ENCODE measurements at places on chromosomes 12 and 14. TPM values are rescaled to one million over a fixed set of nuclear protein-coding genes. Genes with fewer than 3 reads are reported as not detected.

EML5 gene
- 2.1 TPM for total RNA-seq

DNA sequence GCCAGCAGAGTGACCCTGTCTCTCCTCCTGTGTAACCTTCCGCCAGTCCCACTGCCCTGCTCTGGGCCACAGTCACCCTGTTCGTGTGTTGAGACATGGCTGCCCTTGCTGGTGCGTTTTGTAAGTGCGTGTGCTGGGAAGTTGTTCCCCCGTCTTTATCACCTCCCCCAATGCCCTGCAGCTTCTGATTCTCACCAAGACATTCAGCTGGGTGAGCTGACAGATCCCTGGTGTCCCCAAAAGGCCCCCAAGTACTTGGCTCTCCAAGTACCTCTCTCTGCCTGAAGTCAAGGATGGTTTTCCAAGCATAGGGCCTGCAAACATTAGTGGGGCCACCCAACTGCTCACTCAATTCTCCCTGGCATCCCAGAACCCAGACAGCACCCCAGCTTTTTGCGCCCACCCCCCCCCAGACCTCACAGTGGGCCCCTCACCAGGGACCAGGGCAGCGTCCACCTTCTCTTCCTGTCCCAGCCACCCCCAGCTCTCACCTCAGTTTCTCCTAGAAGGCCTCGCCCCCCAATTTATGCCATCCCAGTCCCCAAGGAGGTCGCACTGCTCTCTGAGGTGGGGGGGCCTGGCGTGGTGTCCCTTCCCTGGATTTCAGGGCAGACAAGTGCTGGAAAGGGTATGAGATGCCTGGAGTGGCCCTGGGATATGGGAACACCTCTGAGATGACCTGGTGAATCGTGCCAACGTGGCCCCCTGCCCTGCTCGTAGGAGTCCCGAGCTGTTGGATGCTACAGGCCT, 51.8 kb upstream of the EML1 start:
- no peak for DNase-seq

- no peak for DNase-seq
Measured at GRCh38 chr14:64450255-64450654, 15.0 kb upstream of the AKAP5 start.

C1R gene
- 268 TPM for total RNA-seq

GRCh38 chr12:104399740-104400612, 56.8 kb upstream of the CHST11 start:
- DNase-seq, result no peak

DNA sequence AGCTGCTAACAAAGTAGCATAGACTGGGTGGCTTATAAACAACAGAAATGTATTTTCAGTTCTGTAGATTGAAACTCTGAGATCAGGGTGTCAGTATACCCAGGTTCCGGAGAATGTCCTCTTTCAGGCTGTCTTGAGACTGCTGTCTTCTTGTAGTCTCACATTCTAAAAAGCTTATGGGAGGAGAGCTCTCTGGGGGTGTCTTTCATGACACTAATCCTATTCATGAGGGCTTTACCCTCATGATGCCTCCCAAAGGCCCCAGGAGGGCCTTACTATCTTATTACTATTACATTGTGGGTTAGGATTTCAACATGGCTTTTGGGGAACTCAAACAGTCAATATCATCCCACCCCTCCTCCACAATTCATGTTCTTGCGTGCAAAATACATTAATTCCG, 94.3 kb downstream of the AEBP2 start:
- DNase-seq, result no peak

- no peak for DNase-seq
Measured at GRCh38 chr14:74525361-74525851, 31.8 kb downstream of the ISCA2 start.

DNA sequence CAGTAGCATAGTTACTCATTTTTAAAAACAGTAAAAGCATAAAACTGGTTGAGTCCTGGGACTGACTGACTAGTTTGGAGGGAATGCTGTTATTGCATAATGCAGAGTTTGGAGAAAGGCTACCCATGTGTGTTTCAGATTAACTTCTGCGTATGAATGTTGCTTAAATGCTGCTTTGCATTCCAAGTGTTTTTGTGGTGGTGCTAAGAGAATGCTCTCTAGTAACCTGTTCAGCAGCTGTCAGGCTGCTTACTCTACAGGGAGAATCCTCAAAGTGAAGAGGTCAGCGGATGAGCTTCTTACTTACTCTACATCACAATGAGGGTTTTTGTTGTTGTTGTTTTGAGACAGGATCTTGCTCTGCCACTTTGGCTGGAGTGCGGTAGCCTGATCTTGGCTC, 4.3 kb downstream of the DLST start:
- DNase-seq, result no peak

DPY19L2 gene
- 14.8 TPM for total RNA-seq

All from lung (tissue), 17 donors.